ENCODE measurements at places on chromosomes 2 and 18. TPM values are rescaled to one million over a fixed set of nuclear protein-coding genes. Genes with fewer than 3 reads are reported as not detected.

ANKRD30BL gene
- not detected for total RNA-seq

CDK15 gene
- 6.6 TPM for total RNA-seq

CCDC142 gene
- 20.0 TPM for total RNA-seq

TUBB8B gene
- total RNA-seq = not detected

CROCC2 gene
- total RNA-seq = 0.14 TPM

IL36B gene
- not detected for total RNA-seq

ARHGEF4 gene
- total RNA-seq = 4.8 TPM

B4GALT6 gene
- 2.5 TPM for total RNA-seq

MC5R gene
- total RNA-seq = not detected

PSMG2 gene
- total RNA-seq = 65.2 TPM

ANKRD62 gene
- total RNA-seq = not detected

CTNNA2 gene
- total RNA-seq = not detected

CHRND gene
- total RNA-seq = not detected

ANKRD36 gene
- 19.5 TPM for total RNA-seq

GALNT3 gene
- total RNA-seq = 0.71 TPM

UGT1A4 gene
- not detected for total RNA-seq

STARD6 gene
- total RNA-seq = not detected

C2orf42 gene
- total RNA-seq = 16.2 TPM

TIA1 gene
- 100 TPM for total RNA-seq

TEX51 gene
- total RNA-seq = not detected

SULT1C2 gene
- 0.83 TPM for total RNA-seq

PROKR1 gene
- total RNA-seq = not detected

ACKR3 gene
- 44.9 TPM for total RNA-seq

PARD6G gene
- total RNA-seq = 2.8 TPM

POTEI gene
- total RNA-seq = under 0.01 TPM

CD226 gene
- total RNA-seq = 0.85 TPM

E2F6 gene
- total RNA-seq = 9.0 TPM

MAPK4 gene
- not detected for total RNA-seq

Data from smooth muscle cell of bladder (primary cell).